ENCODE measurements at places on chromosomes 7 and 10.

GRCh38 chr7:105920766-105921165, 42.3 kb upstream of the CDHR3 start:
- DNase-seq = no peak

DNA sequence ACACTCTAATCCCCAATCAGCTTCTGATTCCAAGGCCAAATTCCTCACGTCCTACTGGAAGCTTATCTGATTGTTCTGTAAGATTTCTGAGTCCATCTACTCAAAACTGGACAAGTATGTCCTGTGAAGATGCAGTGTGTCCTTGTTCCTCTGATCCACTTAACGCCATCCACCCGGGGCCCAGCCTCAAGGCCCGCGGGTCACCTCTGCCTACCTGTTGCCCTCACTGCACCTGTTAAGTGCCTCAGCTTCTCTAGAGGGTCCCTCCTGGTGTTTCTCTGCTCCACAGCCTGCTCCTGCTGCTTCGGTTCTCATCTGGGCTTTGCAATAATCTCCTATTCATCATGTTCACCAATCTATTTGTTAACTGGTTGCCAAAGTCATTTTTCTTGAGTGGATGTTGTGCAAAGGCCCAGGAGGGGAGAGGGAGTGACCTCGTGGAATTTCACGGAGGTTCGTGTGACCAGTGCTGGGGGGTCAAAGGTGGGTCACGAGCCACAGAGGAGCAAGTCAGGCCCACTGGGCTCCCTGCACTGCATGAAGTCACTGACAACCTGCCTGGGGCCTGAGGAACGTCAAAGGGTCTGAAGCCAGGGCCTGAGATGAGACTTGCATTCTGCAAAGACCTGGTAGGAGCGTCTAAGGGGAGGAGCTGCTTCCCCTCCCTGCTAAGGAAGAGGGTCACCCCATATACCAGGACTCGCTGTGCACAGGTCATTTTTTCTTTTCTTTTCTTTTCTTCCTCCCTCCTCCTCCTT, 338.1 kb downstream of the WDR37 start:
- DNase-seq = no peak

GRCh38 chr7:74317146-74317782, 28.1 kb downstream of the CLIP2 start:
- DNase-seq = no peak

DNA sequence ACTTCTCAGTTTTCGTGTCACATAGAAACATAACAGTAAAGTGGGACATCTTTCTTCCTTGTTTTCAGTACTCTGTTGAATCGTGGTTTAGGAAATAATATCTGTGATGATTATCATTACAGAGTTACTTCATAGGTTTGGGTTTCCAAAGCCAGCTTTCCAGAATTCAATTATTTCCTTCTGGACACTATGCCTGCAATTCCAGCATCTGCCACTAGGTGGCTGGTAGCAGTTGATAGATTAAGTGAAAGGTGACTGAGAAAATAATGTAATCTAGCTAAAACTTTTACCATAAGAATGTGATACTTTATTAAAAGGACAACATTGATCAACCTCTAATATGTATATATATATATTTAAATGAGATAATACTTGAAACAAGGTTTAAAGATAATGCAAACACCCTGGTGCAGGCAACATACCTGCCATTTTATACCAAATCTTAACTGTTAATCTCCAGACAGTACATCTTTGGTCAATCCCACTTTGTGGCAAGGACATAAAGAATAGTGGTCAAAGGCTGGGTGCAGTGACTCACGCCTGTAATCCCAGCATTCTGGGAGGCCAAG, 102.6 kb downstream of the SH3PXD2A start:
- DNase-seq = no peak

DNA sequence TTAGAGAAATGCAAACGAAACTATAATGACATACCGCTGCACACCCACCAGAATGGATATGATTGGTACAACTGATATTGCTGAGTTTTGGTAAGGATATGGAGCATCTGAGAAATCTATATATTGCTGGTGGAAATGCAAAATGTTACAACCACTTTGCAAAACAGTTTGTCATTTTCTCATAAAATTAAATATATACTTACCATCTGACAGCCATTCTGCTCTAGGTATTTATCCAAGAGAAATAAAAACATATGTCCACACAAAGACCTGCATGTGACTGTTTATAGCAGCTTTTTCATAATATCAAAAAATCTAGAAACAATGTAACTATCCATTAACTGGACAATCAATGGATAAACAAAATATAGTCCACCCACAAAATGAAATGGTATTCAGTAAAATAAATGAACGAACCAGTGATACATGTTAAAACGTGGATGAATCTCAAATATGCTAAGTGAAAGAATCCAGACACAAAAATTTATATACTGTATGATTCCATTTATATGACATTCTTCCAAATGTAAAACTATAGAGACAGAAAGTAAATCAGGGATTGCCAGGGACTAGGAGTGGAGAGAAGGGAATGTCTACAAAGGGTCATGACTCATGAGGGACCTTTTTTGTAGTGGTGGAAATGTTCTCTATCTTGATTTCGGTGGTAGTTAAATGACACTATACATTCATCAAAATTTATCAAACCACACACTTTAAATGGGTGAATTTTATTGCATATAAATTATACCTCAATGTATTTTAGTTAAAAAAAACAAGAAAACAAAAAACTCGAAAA, 312.0 kb upstream of the GLI3 start:
- no peak for DNase-seq

DNA sequence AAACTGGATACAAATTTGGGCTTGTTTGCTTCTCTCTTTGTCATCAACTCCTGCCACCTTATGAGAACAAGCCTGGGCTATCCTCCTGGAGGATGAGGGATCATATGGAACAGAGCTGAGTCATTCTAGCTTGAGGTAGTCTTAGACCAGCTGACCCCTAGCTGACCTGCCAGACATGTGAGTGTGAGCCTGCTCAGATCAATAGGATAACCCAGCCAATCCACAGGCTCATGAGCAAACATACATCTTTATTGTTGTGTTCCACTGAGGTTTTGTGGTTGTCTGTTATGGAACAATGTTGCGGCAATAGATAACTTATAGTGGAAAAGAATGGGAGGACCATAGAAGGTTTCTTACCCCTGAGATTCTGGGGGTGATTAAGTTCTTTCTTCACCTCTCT, 54.5 kb upstream of the FAM180A start:
- no peak for DNase-seq

GRCh38 chr10:7302392-7302906, 108.4 kb downstream of the SFMBT2 start:
- no peak for DNase-seq

GRCh38 chr10:87896216-87896615, 32.8 kb downstream of the PTEN start:
- DNase-seq = no peak

DNA sequence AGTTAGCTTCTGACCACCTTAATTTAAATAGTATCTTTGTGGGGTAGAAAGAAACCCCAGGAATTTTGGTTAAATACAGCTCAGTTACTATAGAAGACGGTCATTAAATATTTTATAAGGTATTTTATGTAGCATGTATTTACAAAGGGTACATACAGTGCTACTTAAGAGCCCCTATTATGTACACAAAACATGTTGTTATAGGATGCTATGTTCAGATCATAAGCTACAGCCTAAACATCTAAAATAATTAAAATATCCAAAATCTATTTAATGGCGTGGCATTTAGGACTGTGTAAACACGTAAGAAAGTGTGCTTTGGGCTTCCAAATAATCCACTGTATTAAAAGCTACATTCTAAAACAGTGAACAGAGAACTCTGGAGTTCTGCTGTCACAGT, 39.4 kb upstream of the DLX5 start:
- no peak for DNase-seq

DNA sequence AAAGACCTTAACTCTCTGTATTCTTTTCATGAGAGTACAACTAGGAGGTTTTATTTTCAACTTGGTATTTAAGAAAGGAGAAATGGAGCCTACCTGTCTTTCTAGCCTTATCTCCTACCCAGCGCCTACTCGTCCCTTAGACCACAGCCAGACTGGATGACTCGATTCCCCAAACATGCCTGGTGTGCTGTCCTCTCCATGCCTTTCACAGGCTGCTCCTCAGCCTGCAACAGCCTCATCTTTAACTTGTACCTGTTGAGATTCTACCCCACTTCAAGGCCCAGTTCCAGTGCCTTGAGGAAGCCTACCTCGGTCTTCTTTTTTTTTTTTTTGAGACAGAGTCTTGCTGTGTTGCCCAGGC, 29.4 kb downstream of the CPA1 start:
- DNase-seq = no peak

- DNase-seq = no peak
Measured at GRCh38 chr7:1055956-1056784, 11.8 kb downstream of the GPR146 start.

DNA sequence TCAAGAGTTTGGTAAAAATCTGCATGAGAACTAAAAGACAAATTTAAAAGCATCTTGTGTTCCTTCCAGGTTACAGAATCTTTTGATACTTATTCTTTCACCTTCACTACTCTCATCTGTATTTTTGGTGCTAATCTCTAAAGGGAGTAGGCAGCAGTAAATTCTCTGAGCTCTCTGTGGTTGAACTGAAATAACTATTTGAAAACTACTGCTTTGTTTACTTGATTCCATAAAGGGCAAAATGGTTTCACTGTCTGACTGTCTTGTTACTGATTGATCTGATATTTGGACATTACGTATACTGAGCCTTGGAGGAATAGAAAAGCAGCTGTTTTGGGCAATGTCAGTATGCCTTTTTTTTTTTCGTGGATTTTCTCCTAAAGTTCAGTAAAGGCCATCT, 103.3 kb downstream of the CHRM2 start:
- DNase-seq = no peak

DNA sequence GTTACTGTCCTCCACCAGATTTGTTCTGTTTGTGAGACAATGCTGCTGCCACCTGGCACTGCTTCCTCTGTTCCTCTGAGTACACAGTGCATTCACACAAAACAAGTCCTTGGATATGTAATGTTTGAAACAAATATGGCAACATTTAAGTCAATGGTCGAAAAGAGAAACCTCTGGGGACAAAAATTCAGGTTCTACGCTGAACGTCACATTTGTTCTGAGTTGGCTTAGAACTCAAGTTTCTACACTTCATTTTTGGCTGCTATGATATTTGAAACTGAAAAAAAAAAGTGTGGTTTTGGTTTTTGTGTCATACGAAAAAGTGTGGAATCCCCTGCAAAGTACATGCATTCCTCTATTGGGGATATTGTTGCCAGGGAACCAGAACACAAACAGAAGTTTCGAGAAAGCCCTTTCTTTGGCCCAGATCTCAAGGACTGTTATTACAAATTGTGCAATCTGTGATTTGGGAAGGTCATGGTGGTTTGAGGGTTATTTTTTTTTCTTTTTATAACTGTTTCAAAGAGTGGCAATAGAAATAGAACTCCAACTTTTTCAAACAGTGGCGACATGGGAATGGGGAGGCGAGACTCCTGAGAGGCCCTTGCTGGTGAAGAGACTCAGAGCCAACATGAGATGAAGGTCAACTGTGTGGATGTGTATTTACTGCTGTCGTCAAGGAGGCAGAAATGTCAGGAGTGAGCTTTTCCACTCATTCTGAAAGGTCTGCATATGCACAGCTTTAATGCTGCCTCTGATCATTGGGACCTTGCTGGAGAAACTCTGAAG, 127.5 kb downstream of the CUBN start:
- DNase-seq = no peak

GRCh38 chr7:138435231-138435919, 24.7 kb upstream of the TRIM24 start:
- no peak for DNase-seq

DNA sequence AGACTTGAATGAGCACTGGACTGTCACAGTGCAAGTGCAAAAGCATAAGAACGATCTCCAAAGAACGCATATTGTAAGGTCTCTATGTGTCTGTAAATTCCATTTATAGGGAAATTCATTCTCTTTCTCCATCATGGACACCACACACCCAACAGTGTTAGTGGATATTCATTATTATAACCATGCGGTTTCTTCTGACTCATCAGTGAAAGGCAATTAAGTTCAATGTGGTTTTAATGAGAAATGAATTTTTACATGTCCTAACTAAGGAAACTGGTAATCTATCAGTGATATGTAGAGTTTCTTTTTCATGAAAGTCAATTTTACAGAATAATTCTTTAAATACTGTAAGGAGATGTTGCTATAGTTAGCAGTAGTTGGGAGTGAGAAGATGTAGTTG, 25.9 kb downstream of the GIMAP8 start:
- DNase-seq = no peak

- no peak for DNase-seq
Measured at GRCh38 chr10:23034790-23035189, 60.6 kb upstream of the MSRB2 start.

DNA sequence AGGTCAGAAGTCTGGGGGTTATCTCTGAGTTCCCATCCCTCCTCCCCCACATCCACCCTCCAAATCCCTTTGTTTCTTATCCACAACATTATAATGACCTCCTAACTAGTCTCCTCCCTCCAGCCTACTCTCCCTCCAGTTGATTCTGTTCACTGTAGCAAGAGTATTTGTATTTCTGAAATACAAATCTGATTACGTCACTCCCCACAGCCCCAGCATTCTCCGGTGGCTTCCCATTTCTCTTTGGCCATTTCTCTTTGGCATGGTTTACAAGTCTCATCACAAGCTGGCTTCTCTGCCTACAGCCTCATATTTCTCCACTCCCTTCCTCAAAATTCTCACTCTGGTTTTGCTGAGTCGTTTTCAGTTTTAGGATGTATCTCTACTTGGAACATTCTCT, 24.6 kb upstream of the MRPS33 start:
- DNase-seq = no peak

DNA sequence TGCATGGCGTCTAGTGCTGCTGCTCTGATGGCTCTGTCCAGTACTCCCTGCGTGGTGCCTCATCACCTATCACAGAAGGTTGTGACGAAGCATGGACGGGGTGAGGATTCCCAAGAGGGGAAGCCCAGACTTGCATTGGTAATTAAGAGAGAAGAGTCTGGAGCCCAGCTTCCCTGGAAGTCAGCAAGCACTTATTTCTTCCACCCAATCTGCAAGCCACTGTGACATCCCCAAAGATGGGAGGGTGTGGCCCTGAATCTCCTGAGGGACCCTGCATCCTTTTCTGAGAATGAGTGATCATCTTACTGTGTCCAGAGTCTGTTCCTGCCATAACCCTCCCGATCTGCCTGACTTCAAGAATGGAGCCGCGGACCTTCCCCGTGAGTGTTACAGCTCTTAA, 166.7 kb downstream of the PTPN20 start:
- no peak for DNase-seq

- DNase-seq = no peak
Measured at GRCh38 chr7:127922656-127923055, 108.6 kb downstream of the LRRC4 start.

DNA sequence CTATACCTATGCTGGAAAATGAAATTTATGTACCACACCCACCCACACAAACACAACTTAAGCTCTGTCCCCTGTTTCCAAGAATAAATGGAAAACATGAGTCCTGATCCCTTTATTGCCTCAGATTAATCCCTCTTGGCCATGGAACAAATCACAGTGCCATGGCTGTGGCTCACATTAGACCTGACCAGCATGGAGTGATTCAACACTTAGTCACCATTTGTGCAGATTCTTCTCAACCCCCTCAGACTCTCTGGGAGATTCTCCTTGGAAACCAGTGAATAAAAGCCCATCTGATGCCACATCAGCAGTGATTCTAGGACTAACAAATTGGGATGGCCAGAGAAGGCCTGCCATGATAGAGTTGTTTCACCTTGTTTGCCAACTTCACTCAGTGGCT, 204.4 kb upstream of the TMEM72 start:
- DNase-seq = no peak

GRCh38 chr10:126016882-126017281, 120.5 kb downstream of the FANK1 start:
- DNase-seq = no peak
